ENCODE measurements at places on chromosomes 12 and 14. TPM values are rescaled to one million over a fixed set of nuclear protein-coding genes. Genes with fewer than 3 reads are reported as not detected.

Gene FBXO34
- total RNA-seq, result 20.9 TPM

Gene WIF1
- total RNA-seq, result not detected

Gene C12orf42
- total RNA-seq, result not detected

Gene GALNT16
- 0.07 TPM for total RNA-seq

Gene KRT6A
- not detected for total RNA-seq

Gene BATF
- 1.7 TPM for total RNA-seq

Gene DYRK4
- total RNA-seq, result 48.5 TPM
